Transverse colon (tissue), 4 donors: ENCODE measurements at places on chromosomes 11 and 22. TPM values are rescaled to one million over a fixed set of nuclear protein-coding genes. Genes with fewer than 3 reads are reported as not detected.

DNA sequence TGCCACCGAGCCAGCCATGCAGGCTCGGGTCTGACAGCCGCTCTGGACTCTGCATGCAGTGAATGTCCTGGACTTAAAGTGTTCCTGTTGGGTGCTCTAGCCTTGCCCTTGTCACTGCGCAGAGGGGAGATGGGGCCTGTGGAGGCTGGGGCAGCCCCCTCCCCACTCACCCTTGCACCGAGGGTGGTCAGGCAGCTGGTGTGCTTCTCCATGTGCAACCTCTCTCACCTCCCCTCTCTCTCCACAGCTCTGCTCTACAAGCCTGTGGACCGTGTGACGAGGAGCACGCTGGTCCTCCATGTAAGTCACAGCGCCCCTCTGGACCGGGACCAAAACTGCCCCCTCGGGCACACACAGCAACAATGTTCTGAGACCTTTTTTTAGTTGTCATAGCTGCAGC, 92.5 kb downstream of the BCR start:
- peaks cover 21% of the 10 kb centered on the region for H3K36me3 ChIP-seq
- no peak overlapping the region for H3K27ac ChIP-seq
- H3K4me1 ChIP-seq, result no peaks in the 10 kb centered on the region
- no peak overlapping the region for H3K4me3 ChIP-seq
- no peak for DNase-seq

- no peak overlapping the region for H3K4me3 ChIP-seq
- H3K4me1 ChIP-seq, result peaks cover 12% of the 10 kb centered on the region
- no peak overlapping the region for H3K27ac ChIP-seq
- peaks cover 11% of the 10 kb centered on the region for H3K27me3 ChIP-seq
Observed at GRCh38 chr11:114033066-114033465, 26.4 kb upstream of the ZBTB16 start.

DNA sequence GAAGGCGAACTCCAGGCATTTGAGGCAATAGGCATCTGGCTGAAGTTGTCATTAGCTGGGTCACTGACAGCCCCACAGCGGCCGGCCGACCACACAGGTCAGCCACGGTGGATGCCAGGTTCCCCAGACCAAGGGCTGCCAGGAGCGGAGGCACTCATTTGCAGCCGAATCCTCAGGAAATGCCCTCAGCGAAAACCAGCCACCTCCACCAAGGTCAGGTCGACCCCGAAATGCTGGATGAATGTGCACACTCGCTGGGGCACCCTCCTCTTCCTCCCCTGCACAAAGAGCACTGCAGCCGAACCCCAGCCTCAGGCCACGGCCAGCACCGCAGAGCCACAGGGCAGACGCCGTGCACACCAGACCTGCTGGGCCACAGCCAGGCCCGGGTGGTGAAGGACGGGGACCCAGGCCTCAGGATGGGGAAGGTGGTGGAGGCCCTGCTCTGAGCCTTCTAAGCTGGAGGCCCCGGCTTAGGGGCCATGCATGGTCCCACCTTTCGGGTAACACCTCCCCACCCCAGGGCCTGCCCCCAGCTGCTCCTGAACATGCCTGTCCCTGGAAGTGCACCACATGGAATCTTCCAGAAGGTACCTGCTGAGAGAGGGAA, 206.0 kb downstream of the BRD1 start:
- DNase-seq, result no peak
- no peak overlapping the region for H3K4me3 ChIP-seq
- H3K27ac ChIP-seq, result no peak overlapping the region
- no peaks in the 10 kb centered on the region for H3K36me3 ChIP-seq

GRCh38 chr11:56876621-56877275, 112.0 kb upstream of the OR5AK2 start:
- H3K27ac ChIP-seq, result no peak overlapping the region
- no peaks in the 10 kb centered on the region for H3K36me3 ChIP-seq

GRCh38 chr11:77361184-77361583, 59.7 kb upstream of the GDPD4 start:
- no peaks in the 10 kb centered on the region for H3K4me1 ChIP-seq
- no peak for DNase-seq
- no peak overlapping the region for H3K27ac ChIP-seq
- no peaks in the 10 kb centered on the region for H3K36me3 ChIP-seq
- no peak overlapping the region for H3K4me3 ChIP-seq

Gene LRRC75B
- total RNA-seq, result 20.6 TPM

Gene ARHGAP20
- total RNA-seq, result 2.5 TPM

DNA sequence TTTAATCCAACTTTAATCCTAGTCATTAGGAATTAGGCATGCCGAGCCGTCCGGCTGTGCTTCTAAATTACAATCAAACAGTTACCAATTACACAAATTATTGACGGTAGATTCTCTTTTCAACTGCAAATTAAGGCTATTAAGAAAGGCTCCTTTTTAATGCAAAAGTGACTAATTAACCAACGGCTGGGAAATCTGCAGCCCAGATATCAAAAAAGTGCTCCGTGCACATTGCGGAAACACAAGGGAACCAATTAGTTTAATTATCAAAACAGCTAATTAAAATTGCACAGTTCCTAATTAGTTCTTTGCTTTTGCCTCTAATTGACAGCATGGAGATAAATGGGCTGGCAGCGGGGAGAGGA, 19.4 kb upstream of the LMO1 start:
- peaks cover 7% of the 10 kb centered on the region for H3K4me1 ChIP-seq
- H3K27ac ChIP-seq, result no peak overlapping the region
- H3K36me3 ChIP-seq, result no peaks in the 10 kb centered on the region

Gene OR56A1
- total RNA-seq, result 0.14 TPM

GRCh38 chr11:119788911-119789560, 60.0 kb upstream of the NECTIN1 start:
- H3K36me3 ChIP-seq, result no peaks in the 10 kb centered on the region
- H3K27me3 ChIP-seq, result no peaks in the 10 kb centered on the region
- no peak for DNase-seq

- H3K27ac ChIP-seq, result no peak overlapping the region
- no peaks in the 10 kb centered on the region for H3K4me1 ChIP-seq
- no peaks in the 10 kb centered on the region for H3K36me3 ChIP-seq
- no peak overlapping the region for H3K4me3 ChIP-seq
- no peaks in the 10 kb centered on the region for H3K27me3 ChIP-seq
Observed at GRCh38 chr11:44088871-44089270, 6.6 kb upstream of the EXT2 start.

Gene ALX4
- total RNA-seq, result not detected

Gene OR51F1
- total RNA-seq, result not detected

DNA sequence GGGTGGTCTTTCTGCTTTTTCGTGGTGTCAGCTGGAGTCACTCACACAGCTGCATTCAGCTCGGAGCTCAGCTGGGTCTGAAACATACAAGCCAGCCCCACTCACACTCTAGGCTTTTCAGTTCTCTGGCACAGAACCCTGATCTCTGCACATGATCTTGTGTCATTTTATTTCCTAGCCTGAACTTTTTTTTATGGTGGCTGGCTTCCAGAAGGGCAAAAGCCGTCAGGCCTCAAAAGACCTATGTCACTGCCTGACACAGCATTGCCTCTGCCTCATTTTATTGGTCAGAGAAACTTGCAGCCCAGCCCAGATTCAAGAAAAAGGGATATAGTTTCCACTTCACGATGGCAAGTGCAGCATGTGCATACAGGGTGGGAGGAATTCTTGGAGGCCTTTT, 117.8 kb downstream of the NTM start:
- peak overlapping the region; percentile 5 for H3K27ac ChIP-seq
- no peaks in the 10 kb centered on the region for H3K4me1 ChIP-seq
- DNase-seq, result no peak
- H3K4me3 ChIP-seq, result no peak overlapping the region
- no peaks in the 10 kb centered on the region for H3K27me3 ChIP-seq

- H3K4me1 ChIP-seq, result no peaks in the 10 kb centered on the region
- no peaks in the 10 kb centered on the region for H3K36me3 ChIP-seq
- H3K4me3 ChIP-seq, result no peak overlapping the region
- no peaks in the 10 kb centered on the region for H3K27me3 ChIP-seq
- H3K27ac ChIP-seq, result no peak overlapping the region
Observed at GRCh38 chr11:108685419-108686130, 20.7 kb downstream of the DDX10 start.

DNA sequence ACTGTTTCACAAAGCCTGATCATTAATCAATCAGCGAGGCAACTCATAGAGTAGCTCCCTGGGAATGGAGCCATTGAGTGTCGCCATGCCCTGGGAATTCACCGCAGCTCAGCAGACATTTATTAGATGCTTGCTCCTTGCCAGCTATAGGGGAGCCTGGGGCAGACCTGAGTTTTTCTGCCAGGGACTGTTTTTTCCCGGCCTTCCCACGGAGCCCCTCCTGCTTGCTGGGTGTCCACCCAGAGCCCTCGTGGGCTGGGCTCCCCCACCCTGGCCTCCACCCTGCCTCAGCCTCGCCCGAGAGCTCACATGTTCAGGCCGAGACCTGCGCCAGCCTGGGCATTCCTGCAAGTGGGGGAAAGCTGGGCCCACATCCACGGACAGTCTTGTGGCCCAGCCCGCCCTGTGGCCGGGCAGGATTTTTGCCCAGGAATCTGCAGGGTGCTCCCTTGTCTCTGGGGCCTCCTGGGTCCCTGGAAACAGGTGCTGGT, 64.9 kb downstream of the SMIM38 start:
- no peak overlapping the region for H3K27ac ChIP-seq
- no peaks in the 10 kb centered on the region for H3K4me1 ChIP-seq
- H3K27me3 ChIP-seq, result no peaks in the 10 kb centered on the region
- no peaks in the 10 kb centered on the region for H3K36me3 ChIP-seq
- no peak for DNase-seq

Gene CHRDL2
- total RNA-seq, result 5.6 TPM

- no peaks in the 10 kb centered on the region for H3K4me1 ChIP-seq
- no peak overlapping the region for H3K4me3 ChIP-seq
- no peaks in the 10 kb centered on the region for H3K27me3 ChIP-seq
- DNase-seq, result no peak
- H3K36me3 ChIP-seq, result no peaks in the 10 kb centered on the region
Observed at GRCh38 chr11:17525570-17525969, 18.6 kb downstream of the USH1C start.

Gene FLRT1
- 0.32 TPM for total RNA-seq

DNA sequence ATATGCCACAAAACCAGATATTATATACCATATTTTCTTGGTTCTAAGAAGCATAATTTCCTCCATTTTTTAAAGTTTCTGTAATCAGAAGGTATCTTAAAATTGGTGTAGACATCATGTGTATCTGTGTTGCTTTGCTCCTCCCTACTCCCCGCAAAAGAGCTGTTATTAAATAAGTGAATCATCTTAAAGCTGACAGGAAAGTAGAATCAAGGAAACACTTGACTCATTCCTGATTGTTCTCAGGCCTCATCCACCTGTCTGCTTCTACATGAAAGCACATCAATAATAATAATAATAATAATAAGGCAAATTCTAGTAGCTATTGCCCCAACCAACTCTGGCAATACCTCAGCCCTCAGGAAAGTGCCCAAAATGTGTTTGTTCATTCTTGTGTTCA, 26.2 kb upstream of the GUCY1A2 start:
- DNase-seq, result no peak
- H3K4me1 ChIP-seq, result no peaks in the 10 kb centered on the region
- H3K27me3 ChIP-seq, result no peaks in the 10 kb centered on the region
- H3K27ac ChIP-seq, result no peak overlapping the region

- H3K4me3 ChIP-seq, result no peak overlapping the region
- no peak overlapping the region for H3K27ac ChIP-seq
- H3K4me1 ChIP-seq, result no peaks in the 10 kb centered on the region
- DNase-seq, result no peak
- H3K27me3 ChIP-seq, result no peaks in the 10 kb centered on the region
Observed at GRCh38 chr11:32902089-32902665, 9.6 kb downstream of the QSER1 start.

DNA sequence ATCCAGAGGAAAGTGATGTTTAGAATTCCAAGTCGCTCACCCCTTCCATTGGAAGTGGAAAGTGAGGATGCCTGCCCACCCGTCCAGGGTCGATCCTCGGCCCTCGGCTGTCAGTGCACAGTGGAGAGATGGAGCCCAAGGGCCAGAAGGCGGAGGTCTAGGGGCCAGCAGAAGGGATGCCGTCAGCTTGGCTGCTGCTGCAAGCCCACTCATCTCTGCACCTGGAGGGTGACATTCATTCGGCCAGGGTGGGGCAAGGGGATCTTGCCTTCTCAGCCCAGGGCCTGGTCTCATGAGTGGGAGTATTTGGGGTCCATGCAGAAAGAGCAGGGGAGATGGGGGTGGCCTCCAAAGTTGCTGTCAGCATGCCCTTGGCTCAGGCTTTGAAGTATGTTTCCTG, 30.7 kb downstream of the LINC01488 start:
- H3K27me3 ChIP-seq, result no peaks in the 10 kb centered on the region
- H3K27ac ChIP-seq, result no peak overlapping the region
- H3K4me3 ChIP-seq, result no peak overlapping the region
- no peaks in the 10 kb centered on the region for H3K36me3 ChIP-seq
- H3K4me1 ChIP-seq, result no peaks in the 10 kb centered on the region
- no peak for DNase-seq

Gene ADSL
- 28.7 TPM for total RNA-seq

GRCh38 chr11:111539426-111540113, 950 bp upstream of the LAYN start:
- H3K27me3 ChIP-seq, result peaks cover 62% of the 10 kb centered on the region
- no peaks in the 10 kb centered on the region for H3K4me1 ChIP-seq
- no peaks in the 10 kb centered on the region for H3K36me3 ChIP-seq
- H3K4me3 ChIP-seq, result no peak overlapping the region

- H3K27me3 ChIP-seq, result no peaks in the 10 kb centered on the region
- DNase-seq, result no peak
- no peak overlapping the region for H3K27ac ChIP-seq
- H3K36me3 ChIP-seq, result no peaks in the 10 kb centered on the region
Observed at GRCh38 chr11:101091781-101092180, 37.8 kb downstream of the PGR start.

- peaks cover 3% of the 10 kb centered on the region for H3K27me3 ChIP-seq
- H3K27ac ChIP-seq, result no peak overlapping the region
- H3K4me1 ChIP-seq, result no peaks in the 10 kb centered on the region
- H3K4me3 ChIP-seq, result no peak overlapping the region
- no peak for DNase-seq
Observed at GRCh38 chr22:18101536-18101935, 9.1 kb upstream of the TUBA8 start.

Gene OSBP2
- 4.1 TPM for total RNA-seq

Gene PRR33
- not detected for total RNA-seq

- no peaks in the 10 kb centered on the region for H3K36me3 ChIP-seq
- no peak for DNase-seq
- no peak overlapping the region for H3K4me3 ChIP-seq
- H3K27me3 ChIP-seq, result no peaks in the 10 kb centered on the region
- no peak overlapping the region for H3K27ac ChIP-seq
Observed at GRCh38 chr11:50267851-50268250, 235.2 kb downstream of the OR4C45 start.
